ENCODE measurements at places on chromosomes 12 and 14.

DNA sequence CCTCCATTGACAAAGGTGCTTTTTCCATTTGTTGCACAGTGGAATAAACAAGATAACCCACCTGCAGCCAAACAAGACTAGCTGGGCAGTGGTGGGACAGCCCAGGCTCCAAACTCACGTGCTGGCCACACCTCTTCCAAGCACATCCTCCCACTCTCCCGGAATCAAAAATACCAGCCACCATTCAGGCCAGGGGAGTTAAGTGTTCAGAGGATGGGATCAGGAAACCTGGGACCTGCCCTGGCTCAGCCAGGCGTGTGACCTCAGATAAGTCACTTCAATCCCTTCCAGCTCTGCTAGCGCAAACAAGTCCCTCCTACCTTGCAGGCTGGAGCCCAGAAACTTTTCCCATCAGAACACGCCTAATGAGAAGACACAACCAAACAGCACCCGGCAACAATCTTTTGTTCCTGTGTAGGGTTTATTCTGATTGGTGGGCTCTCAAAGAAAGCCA, 43.3 kb downstream of the ACTN1 start:
- peak; percentile 37 for DNase-seq

- peak; percentile 66 for DNase-seq
These were observed 55.6 kb upstream of the PPP2R5C start for GRCh38 chr14:101705733-101706508.

DNA sequence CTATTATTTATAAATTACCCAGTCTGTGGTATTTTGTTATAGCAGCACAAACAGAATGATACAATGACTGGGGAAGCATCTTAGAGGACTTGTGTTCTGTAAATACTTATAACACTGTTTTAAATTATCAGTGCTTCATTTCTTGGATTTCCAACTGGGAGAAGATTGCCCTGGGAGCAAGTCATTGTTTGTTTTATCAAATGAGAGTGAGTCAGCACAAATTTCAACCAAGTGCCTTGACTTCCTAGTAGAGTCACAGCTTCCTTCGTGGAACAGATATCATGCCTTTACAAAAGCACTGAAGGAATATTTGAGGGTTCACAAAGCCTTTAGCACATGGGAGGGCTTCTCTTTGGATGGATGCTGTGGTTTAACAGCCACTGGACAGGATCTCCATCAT, 234.1 kb downstream of the KTN1 start:
- no peak for DNase-seq

DNA sequence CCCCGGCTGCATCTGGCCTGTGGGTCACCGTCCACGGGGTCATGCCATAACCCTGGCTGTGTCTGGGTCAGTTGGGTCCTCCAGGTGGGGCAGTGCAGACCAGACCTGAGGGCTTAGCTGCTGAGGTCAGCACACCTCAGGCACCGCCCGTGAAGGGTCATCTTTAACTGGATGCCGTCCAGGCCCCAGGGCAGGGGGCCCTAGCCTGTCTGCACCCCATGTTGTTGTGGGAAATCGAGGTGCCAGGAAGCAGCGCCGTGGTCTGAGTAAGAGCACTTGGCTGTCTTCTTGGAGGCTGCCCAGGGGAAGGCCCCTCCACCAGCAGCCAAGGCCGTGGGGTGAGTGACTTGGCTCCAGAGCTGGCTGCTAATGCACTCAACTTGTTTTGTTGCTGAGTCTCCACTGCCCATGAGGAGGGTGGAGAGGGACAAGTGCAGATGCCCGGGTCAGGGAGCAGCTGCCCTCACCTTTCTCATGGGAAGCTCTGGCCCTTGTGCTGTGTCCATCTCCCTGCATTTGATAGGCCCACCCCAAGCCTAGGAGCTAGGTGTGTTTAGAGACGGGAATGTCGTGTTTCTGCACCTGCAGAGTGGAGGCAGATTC, 317.2 kb downstream of the TMEM121 start:
- no peak for DNase-seq

- DNase-seq = no peak
These were observed 27.2 kb downstream of the VCPKMT start for GRCh38 chr14:50089208-50089607.

- DNase-seq = no peak
These were observed 98.1 kb upstream of the TMPO start for GRCh38 chr12:98417266-98417665.

GRCh38 chr14:61121355-61121787, 140.3 kb downstream of the SLC38A6 start:
- DNase-seq = no peak

DNA sequence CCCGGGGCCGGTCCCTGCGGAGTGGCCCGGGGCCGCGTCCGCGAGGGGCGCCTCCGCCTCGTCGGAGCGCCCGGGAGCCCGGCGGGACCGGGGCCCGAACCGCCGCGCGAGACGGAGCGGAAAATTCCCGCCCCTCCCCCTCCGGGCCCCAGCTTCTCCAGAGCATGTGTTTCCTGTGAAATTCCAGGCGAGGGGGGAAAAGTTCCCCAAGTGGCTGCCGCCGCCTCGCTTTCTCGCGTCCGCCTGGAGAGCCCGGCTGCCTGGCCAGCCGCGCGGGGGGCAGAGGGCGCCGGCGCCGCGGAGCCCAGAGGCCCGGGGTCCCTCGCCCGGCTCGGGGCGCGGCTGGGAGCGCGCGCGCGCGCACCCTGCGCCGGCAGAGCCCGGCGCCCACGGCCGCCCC, 904 bp downstream of the CACNA1C start:
- DNase-seq = peak; percentile 71

DNA sequence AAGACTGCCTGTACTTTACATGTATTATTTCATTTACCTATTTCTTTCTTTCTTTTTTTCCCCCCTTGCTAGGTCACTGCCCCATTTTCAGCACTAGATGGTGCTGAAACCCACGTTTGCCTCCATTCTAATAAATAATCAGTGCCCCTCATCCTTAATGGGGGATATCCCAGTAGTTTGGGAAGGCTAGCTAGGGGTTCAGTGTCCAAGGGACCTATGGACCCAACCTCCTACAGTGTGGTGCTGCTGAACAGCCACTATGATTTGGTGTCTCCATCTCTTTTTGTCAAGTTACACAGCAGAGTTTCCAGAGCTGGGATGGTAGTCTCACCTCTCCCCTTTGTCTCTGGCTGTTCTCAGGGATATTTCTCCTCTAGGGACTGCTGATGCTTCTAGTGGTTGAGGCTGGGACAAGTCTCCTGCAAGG, 6.5 kb upstream of the HCFC2 start:
- peak; percentile 46 for DNase-seq

- no peak for DNase-seq
These were observed 495.4 kb downstream of the TMEM121 start for GRCh38 chr14:106021832-106022231.

GRCh38 chr12:82659343-82660207, 27.1 kb upstream of the TMTC2 start:
- no peak for DNase-seq

DNA sequence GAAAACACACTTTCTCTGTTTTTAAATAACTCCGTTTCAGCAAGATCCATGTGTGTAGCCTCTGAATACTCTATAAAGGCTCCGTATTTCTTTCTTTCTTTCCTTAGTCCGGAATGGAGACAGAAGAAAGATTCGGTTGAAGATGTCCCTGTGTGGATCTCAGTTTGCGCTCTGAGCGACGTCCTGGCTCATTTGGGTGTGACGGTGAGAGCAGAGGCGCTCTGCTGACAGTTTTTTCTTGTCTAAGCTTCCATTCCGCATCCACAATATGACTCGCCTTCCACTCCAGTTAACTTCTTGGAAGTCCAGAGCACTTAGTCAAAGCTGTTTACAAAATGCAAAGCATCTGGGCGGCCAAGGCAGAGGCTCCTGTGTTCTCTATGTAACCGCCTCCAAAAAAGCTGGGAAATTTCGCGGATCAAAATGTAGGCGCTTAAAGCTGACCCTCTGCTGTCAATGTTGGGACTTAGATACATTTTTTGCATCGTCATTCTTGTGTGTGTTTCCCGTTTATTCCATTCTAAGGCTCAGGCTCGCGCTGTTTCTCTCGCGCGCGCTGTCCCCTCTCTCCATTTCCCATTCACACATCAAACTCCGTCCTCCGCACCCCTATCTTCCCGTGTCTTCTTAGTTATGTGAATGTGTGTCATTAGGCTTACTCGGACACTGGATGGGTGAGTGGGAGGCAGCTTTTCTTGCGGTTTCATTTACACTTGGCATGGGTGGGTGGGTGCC, 880 bp upstream of the FLRT2 start:
- peak; percentile 48 for DNase-seq

GRCh38 chr14:94655169-94655710, 43.0 kb downstream of the SERPINA3 start:
- DNase-seq = no peak

GRCh38 chr12:63064080-63064479, 86.9 kb downstream of the AVPR1A start:
- DNase-seq = no peak
